ENCODE measurements at places on chromosomes 3 and 15. TPM values are rescaled to one million over a fixed set of nuclear protein-coding genes. Genes with fewer than 3 reads are reported as not detected.

DNA sequence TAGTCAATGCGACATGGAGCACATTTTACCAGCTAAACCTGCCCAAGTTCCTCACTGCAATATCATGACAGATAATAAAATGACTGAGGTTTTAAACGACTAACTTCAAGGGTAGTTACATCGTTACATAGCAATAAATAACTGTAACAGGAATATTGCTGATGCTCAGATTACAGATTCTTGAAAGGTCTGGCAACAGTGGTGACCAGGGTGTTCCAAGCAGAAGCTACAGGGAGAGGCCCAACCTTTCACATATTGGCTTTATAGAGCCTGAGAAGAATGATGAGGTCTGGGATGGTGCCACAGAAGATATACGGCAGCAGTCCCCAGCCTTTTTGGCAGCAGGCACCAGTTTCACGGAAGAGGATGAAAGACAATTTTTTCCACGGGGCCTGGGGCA is 51.1 kb upstream of the CSPG5 start:
- DNase-seq: no peak

GRCh38 chr15:49331951-49332350 is 91.1 kb upstream of the FGF7 start:
- DNase-seq: no peak

DNA sequence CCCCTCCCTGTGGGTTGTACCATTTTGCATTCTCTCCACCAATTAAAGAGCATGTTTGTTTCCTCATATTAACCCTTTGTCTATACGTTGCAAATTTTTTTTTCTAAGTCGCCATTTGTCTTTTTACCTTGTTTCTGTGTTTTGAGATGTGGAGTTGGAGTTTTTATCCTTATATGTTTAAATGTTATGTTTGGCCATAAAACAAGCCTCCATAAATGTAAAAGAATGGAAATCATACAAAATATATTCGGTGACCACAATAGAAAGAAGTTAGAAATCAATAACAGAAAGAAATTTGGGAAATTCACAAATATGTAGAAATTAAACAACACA is 29.2 kb downstream of the LRRK1 start:
- DNase-seq: no peak

DNA sequence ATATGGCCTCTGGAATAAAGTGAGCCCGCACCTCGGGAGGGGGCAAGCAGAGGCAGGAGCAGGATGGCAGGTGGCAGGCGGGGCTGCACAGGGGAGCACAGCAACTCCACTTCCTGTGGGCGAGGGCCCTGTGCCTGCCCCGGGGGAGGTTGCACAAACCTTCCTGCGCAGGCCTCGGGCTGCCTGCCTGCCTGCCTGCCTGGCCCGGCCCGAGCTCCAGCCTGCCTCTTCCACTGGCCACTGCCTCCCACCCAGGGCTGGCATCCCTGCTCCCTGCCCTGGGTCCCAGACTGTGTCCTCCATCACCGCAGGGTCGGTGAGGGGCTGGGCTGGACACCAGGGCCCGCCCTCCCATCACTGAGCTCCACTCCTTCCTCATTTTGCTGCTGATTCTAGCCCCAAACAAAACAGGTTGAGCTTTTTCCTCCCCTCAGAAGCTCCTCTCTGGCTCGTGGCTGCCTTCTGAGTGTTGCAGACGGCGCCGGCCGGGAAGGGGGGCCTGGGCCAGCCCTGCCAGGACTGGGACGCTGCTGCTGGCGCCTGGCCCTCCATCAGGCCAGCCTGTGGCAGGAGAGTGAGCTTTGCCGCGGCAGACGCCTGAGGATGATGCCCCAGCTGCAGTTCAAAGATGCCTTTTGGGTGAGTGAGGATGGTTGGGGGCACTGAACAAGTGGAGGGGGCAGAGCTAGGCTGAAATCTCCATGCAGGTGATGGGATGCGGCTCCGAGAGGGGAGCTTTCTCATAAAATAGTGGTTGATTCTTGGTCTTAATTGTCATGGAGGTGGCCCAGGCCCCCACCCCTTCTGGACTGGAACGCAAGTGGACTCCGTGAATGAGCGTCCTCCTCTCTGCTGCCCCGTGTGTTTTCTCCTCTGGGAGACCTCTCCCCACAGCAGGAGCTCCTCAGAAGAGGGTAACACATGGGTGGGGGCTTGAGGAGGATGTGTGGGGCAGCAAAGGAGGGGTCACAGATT is at the start of gene PSTPIP1:
Gene PSTPIP1, plus strand, starts transcription at position 156 of the 975 bp plus-strand sequence. Its CDS starts 448 bp downstream, at position 604.
- DNase-seq: no peak

GRCh38 chr3:127767126-127767525 is 55.2 kb downstream of the MGLL start:
- no peak for DNase-seq

GRCh38 chr3:125220727-125221429 is 8.3 kb upstream of the SLC12A8 start:
- DNase-seq: no peak

DNA sequence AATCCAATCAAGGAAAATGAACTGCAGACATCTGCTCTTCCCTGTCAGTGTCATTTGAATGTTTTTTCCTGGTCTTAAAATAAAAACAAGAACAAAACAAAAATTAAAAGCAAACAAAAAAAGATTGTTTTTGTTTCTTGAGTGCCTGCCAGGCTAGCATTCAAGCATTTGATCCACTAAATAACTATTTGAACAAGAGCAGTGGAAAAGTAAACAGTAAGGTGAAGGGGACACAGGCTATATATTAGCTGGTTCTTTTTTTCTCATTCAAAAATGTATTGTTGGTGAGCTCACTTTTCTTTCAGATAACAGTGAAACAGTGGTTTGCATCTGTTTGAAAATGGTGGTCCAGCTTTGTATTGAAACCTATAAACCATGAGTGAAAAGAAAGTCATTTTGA is 586.9 kb upstream of the SGO1 start:
- DNase-seq: no peak

The MASP1 gene
- total RNA-seq: not detected

The TTLL13 gene
- total RNA-seq: 0.06 TPM
